ENCODE measurements at places on chromosomes 12 and 14.
A peak's percentile ranks its signal among the peaks of the same experiment; 100 is the strongest.

DNA sequence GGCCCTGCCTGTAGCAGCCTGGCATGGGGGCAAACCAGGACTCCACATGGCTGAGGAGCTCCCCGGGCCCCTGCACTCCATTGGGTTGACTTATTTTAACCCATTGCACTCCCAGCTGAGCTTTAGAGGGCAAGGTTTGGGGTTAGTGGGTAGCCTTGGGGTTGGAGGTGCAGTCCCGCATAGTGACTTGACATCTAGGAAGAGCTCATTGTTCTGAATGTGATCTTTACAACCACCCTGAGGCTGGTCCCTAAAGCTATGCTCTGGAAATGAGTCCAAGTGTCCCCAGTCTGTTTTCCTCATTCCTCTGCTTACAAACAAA, 36.4 kb downstream of the NFKBIA start:
- DNase-seq: no peak

DNA sequence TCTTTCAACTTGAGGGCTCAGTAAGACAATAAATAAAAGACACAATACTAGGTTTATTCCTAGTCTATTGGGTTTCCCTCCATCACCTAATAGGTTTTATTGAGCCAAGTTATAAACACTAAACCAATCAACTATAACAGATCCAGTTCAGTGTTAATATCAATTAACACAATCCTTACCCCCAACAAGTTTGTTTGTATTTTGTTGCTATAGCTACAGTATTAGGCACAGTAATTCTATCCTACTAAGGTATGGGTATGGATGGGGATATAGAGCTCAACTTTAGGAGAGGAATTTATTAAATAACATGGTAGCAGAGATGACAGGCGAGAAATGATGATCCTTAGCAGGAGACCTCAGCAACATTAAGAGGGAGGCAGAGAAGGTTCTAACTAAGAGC, 13.3 kb downstream of the PPP4R3A start:
- no peak for DNase-seq

GRCh38 chr14:77804592-77804991, 4.7 kb downstream of the ADCK1 start:
- peak; percentile 44 for DNase-seq

DNA sequence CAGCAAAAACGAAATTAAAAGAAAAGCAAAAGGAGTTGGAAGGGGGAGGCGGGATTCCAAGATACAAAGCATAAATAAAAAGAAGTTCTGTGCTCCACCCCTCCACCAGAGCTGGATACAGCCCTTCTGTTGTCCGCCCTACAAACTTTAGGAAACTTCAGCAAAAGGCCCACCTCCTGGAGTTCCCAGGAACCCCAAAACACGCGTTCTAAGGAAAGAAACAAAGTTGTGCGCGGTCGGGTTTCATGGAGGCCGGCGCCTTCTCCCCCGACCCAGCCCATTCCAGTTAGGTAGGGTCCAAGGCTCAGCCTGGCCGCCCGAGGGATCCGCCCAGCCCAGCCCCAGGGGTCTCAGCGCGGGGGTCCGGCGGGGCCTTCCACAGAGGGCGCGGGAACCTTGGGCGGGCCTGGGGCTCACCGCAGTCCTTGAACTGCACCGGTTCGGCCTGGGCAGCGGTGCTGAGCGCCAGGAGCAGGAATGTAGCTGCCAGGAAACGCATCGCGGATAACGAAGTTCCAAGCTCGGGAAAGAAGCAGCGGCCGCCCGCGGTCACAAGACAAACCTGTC, at the start of gene NPC2:
NPC2 (minus strand) TSS at position 530 of the 567 bp plus-strand sequence; CDS start at position 499, 31 bp downstream.
- no peak for DNase-seq

- DNase-seq: no peak
Observed at GRCh38 chr14:67395086-67395875, 16.7 kb downstream of the PLEK2 start.

- DNase-seq: no peak
Observed at GRCh38 chr12:100913872-100914592, 119.5 kb downstream of the ANO4 start.

GRCh38 chr14:101929946-101930345, 34.4 kb upstream of the DYNC1H1 start:
- no peak for DNase-seq

DNA sequence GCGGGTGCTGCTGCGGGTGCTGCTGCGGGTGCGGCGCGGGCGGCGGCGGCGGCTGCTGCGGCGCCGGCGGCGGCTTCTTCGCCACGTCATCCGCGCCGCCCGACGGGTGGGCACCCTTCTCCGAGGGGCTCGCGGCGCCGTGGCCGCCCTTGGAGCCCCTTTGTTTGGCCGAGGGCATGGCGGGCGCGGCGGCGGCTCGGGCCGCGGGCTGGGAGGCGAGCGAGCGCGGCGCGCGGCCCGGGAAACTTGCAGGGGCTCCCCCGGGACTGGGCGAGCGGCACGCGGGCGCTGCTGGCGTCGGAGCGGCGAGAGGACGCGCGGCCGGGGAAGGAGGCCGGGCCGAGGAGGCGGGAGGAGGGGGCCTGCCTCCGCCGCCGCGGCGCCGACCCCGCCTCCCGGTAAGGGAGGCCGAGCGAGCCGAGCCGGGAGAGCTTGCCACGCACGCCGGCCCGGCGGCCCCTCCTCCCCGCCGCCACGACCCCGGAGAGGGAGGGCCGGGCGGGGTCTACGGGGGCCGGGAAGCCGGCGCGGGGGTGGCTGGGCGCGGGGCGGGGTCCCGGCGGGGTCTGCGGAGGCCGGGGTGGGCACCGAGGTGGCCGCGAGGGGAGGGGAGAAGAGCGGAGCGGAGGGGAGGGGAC, at the start of gene CKAP4:
CKAP4 (minus strand) TSS at position 347 of the 638 bp plus-strand sequence; CDS start at position 178, 169 bp downstream.
- peak; percentile 65 for DNase-seq

DNA sequence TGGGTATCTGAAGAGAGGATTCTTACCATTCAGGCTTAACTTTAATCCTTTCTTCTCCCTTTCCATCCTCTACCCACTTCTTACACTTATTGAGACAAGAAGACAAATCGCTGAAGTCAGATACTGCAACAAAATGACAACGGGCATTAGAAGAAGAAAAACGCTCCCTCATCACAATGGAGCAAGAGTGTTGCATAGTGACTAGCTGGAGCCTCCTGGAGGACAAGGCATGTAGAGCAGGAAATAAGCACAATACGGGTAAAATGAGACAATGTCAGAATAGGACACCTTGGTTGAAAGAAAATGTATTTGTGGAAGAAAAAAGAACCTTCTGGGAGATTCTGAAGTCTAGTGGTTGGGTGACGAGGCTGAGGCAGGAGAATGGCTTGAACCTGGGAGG, 501.0 kb downstream of the RERGL start:
- DNase-seq: no peak

DNA sequence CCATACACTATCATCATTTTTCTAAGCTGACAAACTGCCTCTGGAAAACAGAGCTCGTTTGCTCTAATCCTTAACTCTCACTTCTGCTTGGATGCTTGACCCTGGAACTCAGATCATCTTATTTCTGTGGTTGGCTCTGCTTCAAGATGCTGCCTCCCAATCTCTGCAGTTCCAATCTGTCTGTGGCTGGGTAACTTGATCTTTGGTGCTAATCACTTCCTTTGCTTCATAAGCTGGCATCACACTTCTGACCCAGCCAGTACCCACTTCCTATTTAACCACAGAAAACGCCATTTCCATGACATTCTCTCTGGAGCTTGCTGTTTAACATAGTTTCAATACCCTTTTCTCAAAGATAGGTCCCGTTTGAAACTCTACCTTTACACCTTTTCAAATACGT, 254.2 kb downstream of the ACSS3 start:
- DNase-seq: no peak

DNA sequence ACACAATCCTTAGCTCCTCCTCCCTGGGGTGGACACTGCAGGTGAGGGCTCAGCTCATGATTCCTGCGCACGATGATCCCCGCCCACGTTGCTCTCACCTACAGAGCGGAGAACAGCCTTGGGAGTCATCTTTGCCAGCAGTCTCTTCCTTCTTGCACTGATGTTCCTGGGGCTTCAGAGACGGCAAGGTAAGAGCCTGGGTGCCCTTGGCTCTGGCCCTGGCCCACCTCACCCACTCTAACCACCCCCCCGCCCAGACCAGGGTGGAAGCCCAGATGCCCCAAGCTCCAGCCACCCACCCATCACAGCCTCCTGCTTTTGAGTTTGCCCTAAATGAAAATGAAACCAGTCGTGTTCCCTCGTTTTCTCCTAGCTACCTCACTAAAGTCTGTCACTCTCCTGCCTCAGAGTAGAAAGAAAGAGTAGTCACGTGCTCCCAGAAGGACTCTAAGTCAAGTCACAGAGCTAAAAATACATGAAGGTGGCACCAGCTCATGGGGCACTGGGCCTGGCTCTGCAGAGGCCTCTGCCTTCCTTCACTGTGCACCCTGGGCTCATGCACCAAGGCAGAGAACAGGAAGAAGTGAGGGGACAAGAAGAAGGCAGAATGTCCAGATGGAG, 9.0 kb downstream of the TAPBPL start:
- peak; percentile 38 for DNase-seq

- DNase-seq: no peak
Observed at GRCh38 chr12:15693228-15693911, 95.8 kb downstream of the EPS8 start.

GRCh38 chr12:1660304-1661187, 30.3 kb upstream of the ADIPOR2 start:
- DNase-seq: peak; percentile 34

- no peak for DNase-seq
Observed at GRCh38 chr12:59431266-59431665, 164.6 kb upstream of the SLC16A7 start.

- DNase-seq: no peak
Observed at GRCh38 chr14:68089146-68089731, 269.7 kb downstream of the RAD51B start.

GRCh38 chr14:50045039-50045711, 71.2 kb downstream of the VCPKMT start:
- peak; percentile 62 for DNase-seq

- no peak for DNase-seq
Observed at GRCh38 chr14:56205881-56206280, 87.7 kb downstream of the PELI2 start.

DNA sequence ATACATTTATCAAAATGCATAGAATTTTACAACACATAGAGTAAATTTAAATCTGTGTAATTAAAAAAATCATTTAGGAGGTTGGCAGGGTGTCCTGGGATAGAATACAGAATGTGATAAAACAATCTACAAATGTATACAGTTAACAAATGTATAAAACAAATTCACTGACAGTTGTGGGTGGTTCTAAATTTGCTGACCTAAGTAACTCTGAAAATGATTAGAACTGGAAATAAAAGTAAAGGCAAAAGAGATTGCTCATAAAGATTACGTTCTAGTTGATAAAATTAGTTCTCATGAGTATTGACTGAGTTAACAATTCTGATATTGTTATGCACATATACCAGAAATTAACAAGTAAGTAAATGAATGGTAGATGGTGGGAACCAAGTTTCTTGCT, 1827.3 kb upstream of the FLRT2 start:
- DNase-seq: no peak

DNA sequence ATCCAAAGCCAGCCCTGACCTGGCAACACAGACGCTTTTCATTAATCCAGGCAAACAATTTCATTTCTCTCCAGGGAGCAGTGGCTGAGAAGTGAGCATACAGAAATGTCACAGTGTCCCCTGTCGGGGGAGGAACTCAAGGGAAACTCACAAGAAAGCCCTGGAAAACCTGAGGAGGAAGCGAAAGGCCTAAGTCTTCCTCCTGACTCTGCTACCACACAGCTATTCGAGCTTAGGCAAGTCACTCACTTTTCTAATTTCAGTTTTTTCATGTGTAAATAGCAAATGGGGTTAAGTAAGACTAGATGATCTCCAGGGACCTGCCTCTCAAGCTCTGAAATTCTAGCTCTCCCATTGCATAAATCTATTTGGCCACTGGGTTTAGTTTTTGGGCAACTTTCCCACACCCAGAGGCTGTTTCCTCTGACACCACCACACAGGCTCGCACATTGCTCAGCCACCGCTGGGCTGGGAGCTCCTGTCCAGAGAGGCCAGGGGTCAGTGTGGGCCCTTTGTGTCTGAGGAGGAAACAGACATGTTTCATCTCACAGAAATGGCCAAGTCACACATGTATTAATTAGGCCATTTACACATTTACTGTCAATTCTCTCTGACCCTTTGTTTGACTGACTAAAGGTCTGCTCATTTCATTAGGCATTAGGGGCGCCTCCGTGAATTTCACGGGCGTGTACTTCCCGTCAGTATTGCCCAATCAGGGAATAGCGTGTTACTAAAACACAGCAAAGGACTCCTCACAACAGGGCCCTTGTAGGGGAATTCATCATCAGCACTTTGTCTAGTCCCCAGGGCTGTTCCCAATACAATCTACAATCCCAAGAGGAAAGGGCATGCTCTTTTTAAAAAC, 9.8 kb upstream of the PNMA1 start:
- DNase-seq: no peak

- DNase-seq: no peak
Observed at GRCh38 chr12:72448805-72449204, 176.6 kb downstream of the TRHDE start.

DNA sequence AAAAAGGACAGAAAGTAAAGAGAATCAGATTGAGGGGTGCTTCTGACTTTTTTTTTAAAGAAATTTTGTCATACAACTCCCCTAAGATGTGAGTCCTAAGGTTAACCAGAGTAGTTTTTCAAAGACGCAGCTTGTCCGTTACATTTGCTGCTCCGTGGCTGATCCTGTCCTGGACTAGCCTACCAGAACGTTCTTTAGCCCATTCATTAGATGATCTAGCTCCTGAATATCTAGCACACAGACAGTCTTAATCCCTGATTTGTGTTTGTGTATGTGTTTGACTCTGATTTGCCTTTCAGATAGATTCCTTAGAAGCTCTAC, 60.3 kb downstream of the SAMD4A start:
- DNase-seq: no peak

DNA sequence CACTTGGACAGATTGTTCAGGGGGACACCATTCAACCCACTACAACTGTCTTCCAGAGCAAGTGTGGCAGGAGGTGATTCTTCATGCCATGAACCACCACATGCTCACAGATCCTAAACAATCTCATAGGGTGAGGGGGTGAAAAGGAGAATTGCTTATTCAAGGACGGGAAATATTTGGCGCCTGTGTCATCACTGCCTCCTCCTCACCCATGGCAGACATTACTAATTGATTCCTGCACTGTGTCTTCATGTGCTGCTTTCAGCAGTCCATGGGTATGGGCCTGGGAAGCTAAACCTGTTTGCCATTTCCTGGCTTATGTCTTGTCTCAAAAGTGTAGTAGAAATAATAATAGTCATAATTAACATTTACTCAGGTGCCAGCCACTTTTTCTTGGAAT, 31.3 kb downstream of the MMAB start:
- no peak for DNase-seq

- DNase-seq: no peak
Observed at GRCh38 chr14:90109858-90110257, 48.1 kb downstream of the KCNK13 start.

DNA sequence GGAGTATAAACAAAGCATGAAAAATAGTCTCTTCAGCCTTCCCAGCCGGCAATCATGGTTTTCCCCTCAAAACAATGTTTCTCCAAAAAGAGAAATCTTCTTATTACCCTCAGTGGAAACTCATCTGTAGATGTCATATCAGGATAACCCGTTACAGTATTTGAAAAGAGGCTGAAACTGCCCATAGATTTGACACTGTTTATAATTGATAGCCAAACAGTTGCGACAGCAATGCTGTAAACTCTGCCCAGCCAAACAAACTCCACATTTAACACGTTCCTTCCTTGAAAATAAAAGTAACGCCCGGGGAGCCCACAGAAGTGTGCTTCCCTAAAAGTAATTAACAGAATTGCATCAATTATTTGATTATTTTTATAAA, 201.3 kb upstream of the FOXN3 start:
- DNase-seq: no peak

GRCh38 chr12:26318661-26319068, 123.3 kb downstream of the SSPN start:
- no peak for DNase-seq
